ENCODE measurements at places on chromosomes 11 and 22.

GRCh38 chr11:117610045-117610444 lies 187.0 kb downstream of the DSCAML1 start:
- H3K4me3 ChIP-seq: no peak overlapping the region
- H3K4me1 ChIP-seq: no peaks in the 10 kb centered on the region
- no peak overlapping the region for H3K27ac ChIP-seq
- H3K36me3 ChIP-seq: no peaks in the 10 kb centered on the region
- no peak for DNase-seq

- H3K4me3 ChIP-seq: no peak overlapping the region
- peaks cover 6% of the 10 kb centered on the region for H3K4me1 ChIP-seq
- H3K36me3 ChIP-seq: peaks cover 24% of the 10 kb centered on the region
- H3K27ac ChIP-seq: no peak overlapping the region
- DNase-seq: no peak
- H3K27me3 ChIP-seq: no peaks in the 10 kb centered on the region
Measured at GRCh38 chr22:42509548-42509947, 10.0 kb downstream of the RRP7A start.

GRCh38 chr11:102776454-102776853 lies 4.0 kb downstream of the MMP10 start:
- no peak for DNase-seq
- H3K4me1 ChIP-seq: no peaks in the 10 kb centered on the region
- no peak overlapping the region for H3K4me3 ChIP-seq
- no peaks in the 10 kb centered on the region for H3K27me3 ChIP-seq
- no peak overlapping the region for H3K27ac ChIP-seq
- no peaks in the 10 kb centered on the region for H3K36me3 ChIP-seq

DNA sequence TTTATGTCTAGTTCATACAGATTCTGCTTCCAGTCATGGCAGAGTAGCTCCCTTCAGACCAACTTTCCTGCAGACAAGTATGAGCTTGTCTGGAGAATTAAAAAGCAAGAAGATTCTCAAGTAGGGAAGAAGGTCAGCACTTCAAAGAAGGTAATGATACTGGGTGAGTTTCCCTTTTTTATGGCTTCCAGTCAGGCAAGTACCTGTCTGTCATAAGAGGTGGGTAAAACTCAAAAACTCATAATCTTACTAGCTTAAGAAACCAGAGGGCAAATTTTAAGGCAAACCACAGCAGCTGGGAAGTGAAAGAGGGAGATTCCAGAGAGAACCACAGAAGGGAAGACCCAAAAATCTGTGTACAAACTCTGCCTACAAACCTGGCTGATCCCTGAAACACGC lies 54.2 kb downstream of the DENND5A start:
- peaks cover 29% of the 10 kb centered on the region for H3K4me1 ChIP-seq
- no peaks in the 10 kb centered on the region for H3K36me3 ChIP-seq
- H3K4me3 ChIP-seq: no peak overlapping the region
- DNase-seq: no peak

- H3K27me3 ChIP-seq: no peaks in the 10 kb centered on the region
- no peak overlapping the region for H3K4me3 ChIP-seq
- H3K4me1 ChIP-seq: no peaks in the 10 kb centered on the region
- H3K27ac ChIP-seq: no peak overlapping the region
- no peak for DNase-seq
Measured at GRCh38 chr11:100855466-100856067, 168.5 kb downstream of the ARHGAP42 start.

DNA sequence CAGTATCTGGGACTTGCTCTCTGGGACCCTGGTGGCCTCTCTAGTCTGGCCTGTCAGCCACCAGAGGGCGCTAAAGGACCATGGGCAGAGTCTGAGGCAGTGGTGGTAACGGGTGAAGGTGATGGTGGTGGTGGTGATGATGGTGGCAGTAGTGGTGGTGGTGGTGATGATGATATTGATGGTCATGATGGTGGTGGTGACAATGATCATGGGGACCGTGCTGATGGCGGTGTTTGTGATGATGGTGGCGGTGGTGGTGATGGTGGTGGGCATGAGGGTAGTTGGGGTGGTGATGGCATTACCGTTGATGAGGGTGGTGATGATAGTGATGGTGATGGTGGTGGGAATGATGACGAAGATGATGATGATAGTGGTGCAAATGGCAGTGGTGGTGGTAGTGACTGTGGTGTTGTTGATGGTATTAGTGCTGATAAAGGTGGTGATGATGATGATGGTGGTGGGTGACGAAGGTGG lies 16.0 kb downstream of the TRPM5 start:
- no peak for DNase-seq
- H3K27me3 ChIP-seq: no peaks in the 10 kb centered on the region
- H3K36me3 ChIP-seq: no peaks in the 10 kb centered on the region
- H3K4me1 ChIP-seq: no peaks in the 10 kb centered on the region

DNA sequence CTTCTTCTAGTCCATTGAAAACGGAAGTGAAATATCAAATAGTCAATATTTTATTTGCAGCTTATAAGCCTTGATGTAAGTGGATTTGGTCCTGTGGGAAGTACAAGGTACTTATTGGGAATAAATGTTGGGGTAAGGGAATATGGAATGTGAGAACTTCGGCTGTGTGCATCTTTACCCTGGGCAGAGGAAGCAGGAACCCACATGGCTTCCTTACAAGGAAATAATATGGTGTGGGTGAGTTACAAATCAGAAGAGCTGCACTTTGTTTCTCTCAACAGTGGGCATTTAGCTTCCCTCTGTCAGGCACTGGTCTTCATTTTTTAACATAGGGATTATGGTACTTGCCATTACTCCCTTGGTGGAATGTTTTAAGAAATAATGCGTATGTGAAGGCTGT lies 77.9 kb downstream of the SCN3B start:
- no peaks in the 10 kb centered on the region for H3K36me3 ChIP-seq
- no peak overlapping the region for H3K27ac ChIP-seq
- H3K27me3 ChIP-seq: peaks cover 4% of the 10 kb centered on the region
- H3K4me1 ChIP-seq: peaks cover 5% of the 10 kb centered on the region

DNA sequence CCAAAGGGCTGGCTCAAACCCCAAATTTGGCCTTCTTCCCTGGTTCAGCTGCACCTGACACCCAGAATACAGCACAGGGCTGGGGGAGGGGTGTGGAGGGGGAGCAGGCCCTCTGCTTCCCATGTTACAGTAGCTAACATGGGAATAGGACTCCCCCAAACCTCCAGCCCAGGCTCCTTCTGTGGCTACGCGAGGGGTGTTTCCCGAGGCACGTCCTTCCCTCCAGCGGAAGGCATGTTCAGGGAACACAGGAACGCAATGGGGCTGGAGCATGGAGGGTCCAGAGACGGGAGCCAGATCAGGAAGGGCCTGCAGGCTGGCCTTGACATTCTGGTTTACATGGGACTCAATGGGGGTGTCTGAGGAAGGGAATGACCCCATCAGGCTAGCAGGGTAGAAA lies 11.8 kb upstream of the IGLL1 start:
- no peak overlapping the region for H3K27ac ChIP-seq
- H3K4me3 ChIP-seq: no peak overlapping the region
- no peaks in the 10 kb centered on the region for H3K36me3 ChIP-seq
- no peaks in the 10 kb centered on the region for H3K27me3 ChIP-seq
- no peak for DNase-seq

GRCh38 chr22:47145883-47146282 lies 383.4 kb downstream of the TBC1D22A start:
- H3K4me3 ChIP-seq: no peak overlapping the region
- no peak for DNase-seq
- H3K27me3 ChIP-seq: no peaks in the 10 kb centered on the region
- H3K36me3 ChIP-seq: peaks cover 9% of the 10 kb centered on the region

- H3K4me1 ChIP-seq: peaks cover 53% of the 10 kb centered on the region
- peaks cover 70% of the 10 kb centered on the region for H3K36me3 ChIP-seq
- H3K27me3 ChIP-seq: no peaks in the 10 kb centered on the region
- DNase-seq: no peak
- H3K4me3 ChIP-seq: peak overlapping the region; percentile 6
Measured at GRCh38 chr11:128482512-128483191, 104.7 kb downstream of the ETS1 start.

- H3K36me3 ChIP-seq: peaks cover 48% of the 10 kb centered on the region
- peaks cover 19% of the 10 kb centered on the region for H3K27me3 ChIP-seq
- no peaks in the 10 kb centered on the region for H3K4me1 ChIP-seq
- DNase-seq: no peak
Measured at GRCh38 chr22:37062376-37062675, 10.8 kb downstream of the KCTD17 start.

Measured in esophagus muscularis mucosa (tissue), 4 donors.